ENCODE measurements at places on chromosomes 7 and 10.

DNA sequence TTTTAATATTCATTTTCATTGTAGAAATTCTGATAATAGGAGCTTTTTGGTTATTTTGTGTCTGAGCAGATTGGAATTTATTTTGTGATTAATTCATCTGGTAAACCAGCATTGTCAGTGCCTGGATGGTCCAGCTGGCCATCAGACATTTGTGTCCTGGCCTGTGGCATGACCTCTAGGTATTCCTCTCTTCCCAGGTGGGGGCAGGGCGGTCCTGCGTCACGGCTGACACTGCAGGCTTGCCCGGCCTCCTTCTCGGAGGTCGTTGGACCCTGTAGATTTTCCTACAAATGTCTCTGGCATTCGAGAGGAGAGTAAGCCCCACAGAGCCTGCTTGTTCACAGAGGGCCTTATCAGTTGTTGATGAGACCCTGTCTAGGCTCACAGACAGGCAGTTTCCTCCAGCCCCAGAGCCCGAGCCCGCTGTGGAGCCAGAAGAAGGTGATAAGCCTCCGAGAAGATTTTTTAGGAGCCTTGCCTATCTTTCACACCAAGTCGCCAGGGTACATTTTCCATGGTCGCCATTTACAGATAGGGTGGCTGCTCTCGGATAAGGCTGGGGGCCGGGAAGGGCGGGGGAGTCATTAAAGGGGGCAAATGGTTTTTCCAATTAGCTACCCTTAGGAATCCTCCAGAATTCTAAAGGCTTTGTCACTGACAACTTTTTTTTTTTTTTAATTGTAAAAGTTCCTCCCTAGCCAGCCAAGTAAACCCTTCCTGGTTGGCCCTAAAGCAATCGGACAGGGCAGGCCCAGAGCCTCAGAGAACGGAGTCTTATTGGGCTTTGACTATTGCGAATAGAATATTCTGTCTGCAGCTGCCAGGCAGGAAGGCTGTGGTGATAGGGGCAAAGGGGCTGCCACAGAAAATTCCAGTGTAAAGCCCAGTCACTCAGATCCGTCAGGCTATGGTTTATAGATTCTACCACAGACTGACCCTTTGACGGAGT, 78.1 kb upstream of the TBX20 start:
- DNase-seq, result no peak

DNA sequence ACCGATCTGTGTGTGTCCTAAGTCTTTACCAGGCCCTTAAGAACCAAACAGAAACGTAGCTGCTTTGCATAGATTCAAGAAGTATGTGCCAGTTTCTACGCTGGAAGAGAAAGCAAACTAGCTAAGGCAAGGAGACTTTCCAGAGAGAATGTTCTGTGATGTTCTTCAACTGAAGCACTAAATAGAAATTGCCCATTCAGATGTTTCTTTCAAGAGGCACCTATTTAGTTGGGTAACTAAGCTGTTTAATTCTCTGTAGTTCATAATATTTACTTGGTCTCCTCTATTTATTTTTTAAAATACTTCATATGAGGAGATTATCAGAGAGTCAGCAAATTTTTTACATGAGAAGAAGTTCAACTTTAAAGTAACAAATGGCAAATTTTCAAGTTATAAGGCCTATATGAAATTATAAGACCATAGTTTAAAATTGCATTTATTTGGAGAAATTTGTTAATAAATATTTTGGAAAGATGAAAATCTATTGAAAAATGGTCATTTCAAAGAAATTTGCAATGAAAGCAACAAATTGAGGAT, 279.0 kb downstream of the NEBL start:
- DNase-seq, result no peak

- no peak for DNase-seq
Observed at GRCh38 chr10:107098326-107098725, 66.2 kb downstream of the SORCS1 start.

GRCh38 chr7:71220210-71220695, 88.3 kb downstream of the GALNT17 start:
- no peak for DNase-seq

GRCh38 chr7:18659746-18660145, 164.2 kb downstream of the HDAC9 start:
- no peak for DNase-seq

- DNase-seq, result no peak
Observed at GRCh38 chr10:3090914-3091787, 23.8 kb downstream of the PFKP start.

DNA sequence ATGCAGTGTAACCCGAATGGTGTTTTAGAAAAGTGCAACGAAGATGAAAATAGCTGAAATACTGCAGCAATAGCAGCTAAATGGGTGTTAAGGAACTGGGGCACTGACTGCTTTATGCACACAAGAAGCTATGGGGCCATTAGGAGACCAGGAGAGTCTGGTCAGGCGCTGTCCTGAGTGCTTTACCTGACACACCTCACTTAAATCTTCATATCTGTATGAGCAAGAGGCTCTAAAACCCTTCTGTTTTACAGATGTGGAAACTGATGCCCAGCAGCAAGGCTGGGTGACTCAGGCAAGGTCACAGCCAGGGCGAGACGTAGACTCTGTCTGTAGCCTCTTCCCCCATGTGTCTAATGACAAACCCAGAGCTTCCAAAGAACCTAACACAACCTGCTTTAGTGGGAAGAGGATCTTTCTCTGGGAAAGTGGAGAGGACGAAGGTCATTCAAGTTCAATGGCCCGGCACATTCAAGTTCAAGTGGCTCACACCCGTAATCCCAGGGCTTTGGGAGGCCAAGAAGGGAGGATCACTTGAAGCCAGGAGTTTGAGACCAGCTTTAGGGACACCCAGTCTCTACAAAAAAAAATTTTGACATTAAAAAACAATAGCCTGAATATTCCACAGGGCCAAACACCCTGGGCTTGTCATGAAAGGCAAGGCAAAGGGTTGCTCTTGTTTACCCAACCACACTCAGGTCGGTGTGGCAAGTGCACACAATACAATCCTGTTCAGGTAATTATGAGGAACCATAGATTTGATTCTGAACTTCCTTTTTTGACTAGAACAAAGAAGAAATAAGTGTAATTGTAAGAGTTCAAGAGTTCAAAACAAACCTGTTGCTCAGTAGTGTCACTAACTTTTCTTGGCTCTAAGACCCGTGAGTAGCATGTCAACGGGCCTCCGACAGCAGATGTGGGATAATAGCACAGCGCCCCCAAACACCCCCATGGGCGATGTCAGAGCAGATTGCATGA, 53.7 kb upstream of the KLF6 start:
- DNase-seq, result no peak

Data from activated naive CD4-positive, alpha-beta T cell (primary cell).